Stimulated activated CD4-positive, alpha-beta T cell treated with anti-CD3 and anti-CD28 coated beads, Interleukin-12 subunit alpha, Interleukin-12 subunit beta, amount 100 ng/mL, for 24 hours (primary cell): ENCODE measurements at places on chromosomes 12 and 14.

DNA sequence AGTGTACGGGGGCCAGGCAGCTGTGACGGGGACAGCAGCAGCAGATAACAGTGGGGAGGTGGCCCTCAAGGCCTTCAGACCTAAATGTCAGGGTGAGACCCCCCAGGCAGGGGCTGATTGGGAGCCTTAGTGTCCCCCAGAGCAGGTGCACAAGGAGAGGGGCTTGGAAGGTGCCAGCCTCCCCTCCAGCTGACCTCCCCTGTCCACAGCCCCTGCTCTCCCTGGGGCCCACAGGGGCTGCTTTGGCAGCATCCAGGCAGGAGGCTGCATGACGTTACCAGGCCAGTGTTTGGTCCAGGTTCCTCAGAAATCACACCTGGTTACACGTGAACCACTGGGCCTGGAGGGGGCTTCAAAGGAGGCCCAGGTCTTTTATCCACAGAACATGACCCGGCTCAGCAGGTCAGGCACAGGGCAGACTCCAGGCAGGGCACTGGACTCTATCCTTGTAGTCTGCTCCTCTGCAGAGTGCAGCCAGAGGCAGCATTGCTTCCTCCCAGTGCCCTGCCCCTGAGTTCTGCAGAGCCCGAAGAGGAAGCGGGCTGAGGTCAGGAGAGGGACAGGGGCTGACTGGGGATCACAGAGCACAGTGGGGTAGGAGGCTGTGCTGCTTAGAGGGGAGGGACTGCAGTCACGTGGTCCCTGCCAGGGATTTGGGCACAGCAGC lies 2.6 kb upstream of the TRMT61A start:
- no peak for DNase-seq

- DNase-seq: peak; percentile 52
Measured at GRCh38 chr12:4119157-4119761, 154.3 kb upstream of the CCND2 start.

GRCh38 chr12:121288158-121288845 lies 8.2 kb downstream of the CAMKK2 start:
- no peak for DNase-seq

DNA sequence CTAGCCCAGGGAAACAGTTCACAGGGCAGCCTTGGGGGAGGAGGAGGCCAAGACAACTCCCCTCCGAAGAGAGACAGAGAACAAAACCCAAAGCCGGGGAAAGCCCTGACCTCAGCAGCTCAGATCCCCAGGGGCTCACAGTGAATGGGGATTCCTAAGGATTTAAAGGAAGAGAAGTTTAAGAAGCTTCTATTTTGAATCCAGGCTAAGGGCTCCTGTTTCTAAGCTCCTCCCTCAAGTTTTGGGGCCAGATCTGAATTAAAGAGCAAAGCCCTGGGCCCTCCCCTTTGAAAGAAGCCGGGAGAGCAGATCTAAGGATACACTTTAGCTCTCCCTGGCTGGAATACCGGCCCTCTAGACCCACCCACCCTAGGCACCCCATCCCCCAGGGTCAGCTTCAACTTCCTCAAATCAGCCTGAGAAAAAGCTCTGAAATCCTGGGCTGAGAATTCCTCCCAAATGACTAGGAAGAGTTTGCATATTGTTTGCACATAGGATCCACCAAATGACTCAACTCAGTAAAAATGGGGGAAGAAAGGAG lies 3.9 kb downstream of the KDM2B start:
- no peak for DNase-seq

DNA sequence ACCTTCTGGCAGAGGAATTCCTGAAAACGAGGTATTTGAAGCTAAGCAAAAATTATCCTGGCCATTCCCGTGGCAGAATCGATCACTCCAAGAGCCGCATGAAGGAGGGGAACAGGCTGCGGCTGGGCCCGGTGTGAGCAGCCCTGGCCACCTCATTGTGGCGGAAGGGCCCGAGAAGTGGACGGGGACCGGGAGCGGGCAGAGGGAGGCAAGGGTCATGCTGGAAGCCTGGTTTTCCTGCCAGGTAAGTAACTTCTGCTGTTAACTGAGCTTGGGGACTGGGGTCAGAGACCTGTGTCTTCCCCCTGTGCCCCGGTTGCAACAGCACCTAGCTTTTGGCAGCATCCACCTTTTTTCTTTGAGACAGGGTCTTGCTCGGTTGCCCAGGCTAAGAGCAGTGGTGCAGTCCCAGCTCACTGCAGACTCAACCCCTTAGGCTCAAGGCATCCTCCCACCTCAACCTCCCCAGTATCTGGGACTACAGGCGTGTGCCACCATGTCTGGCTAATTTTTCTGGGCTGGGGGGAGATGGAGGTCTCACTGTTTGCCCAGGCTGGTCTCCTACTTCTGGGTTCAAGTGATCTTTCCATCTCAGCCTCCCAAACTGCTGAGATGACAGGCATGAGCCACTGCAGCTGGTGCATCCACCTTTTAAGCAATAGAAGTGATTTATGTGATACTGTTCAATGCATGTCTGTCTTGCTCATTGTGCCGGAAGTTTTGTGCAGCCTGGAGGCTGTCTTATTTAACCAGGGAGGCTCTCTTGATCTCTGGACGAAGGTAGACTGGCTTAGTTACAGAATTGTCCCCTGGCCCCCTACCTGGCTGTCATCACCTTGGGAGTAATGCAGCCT lies 174.0 kb upstream of the MYL2 start:
- no peak for DNase-seq

- no peak for DNase-seq
Measured at GRCh38 chr14:31480156-31480555, 7.7 kb downstream of the GPR33 start.

DNA sequence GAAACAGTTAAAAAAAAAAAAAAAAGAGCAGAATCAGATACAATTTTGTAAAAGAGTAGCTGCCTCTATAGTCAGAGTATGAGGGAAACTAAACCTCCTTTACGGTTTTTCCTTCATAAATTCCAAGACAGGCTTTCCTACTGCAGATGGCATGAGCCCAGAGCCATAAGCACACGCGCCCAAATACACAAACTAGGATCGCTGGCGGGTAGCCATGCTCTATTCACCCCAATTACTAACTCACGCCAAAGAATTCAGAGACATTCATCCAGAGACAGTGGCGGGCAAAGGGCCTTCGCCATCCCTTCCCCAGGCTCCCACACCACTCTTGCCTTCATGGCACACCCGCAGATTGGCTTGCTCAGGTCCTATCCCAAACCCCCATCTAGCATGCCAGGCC lies 48.2 kb downstream of the MOK start:
- DNase-seq: no peak

DNA sequence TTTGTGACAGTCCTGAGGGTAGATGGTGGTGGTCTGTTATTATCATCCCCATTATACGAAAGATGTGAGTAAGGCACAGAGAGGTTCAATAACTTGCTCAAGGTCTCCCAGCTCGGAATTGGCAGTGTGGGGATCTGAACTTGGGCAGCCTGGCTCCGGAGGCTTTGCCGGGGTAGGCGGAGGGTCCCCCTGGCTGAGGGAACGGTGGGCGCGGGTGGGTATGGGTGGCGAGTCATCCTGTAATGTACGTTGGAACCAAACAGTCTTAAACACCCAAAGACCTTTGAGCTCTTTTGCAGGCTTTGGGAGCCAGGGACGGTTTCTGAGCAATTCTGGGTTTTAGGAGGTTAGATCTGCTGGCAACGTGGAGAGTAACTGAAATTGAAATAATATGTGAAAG lies 16.5 kb downstream of the SLC24A4 start:
- no peak for DNase-seq

DNA sequence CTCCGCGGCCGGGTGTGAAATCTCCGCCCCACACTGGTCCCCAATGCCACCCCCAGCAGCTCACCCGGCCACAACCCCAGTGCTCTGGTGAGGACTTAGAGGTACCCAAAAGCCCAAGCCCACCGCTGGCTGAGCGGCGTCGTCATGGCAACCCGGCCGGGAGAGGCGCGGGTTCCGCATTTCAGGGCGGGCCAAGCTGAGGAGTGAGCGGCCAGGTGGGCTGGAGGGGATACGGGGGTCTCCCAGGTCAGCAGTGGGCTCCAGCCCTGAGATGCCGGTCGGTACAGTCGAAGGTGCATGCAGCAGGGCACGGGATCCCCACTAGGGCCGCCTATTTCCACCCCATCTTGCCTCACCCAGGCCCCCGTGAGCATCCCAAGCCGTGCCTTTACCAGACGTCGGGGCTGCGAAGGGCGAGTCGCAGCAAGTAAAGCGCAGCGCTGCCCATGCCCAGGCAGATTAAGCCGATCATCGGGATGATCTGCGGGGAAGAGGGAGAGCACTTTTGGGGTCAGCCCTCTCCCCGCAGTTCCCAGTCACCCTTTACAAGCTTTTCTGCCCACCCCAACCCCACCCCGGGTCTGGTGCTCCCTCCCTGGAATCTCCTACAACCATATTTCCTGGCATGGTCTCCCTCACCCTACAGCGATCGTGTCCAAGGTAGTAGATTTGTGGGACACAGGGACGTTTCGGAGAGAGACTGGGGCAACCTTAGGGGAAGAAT lies 6.9 kb downstream of the SHMT2 start:
- no peak for DNase-seq

DNA sequence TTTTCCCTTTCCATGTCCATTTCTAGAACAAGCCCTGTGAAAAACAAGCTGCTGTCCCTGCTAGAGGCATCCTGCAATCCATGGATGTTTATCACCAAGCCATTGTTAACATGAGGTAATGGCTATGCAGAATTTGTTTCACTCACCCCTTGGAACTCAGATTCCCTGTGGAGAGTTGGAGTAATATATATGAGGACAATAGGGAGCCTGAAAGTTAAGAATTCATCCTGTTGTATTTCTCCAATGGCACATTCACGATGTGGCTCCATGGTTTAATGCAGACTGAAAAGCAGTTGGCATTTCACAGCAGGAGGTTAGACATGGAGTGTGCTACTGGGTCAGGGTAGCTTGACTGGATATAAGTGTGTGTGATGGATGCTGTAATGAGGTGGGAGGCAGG lies 32.4 kb downstream of the GPR65 start:
- DNase-seq: no peak

GRCh38 chr14:65019944-65020566 lies 33.4 kb downstream of the FNTB start:
- DNase-seq: no peak

GRCh38 chr12:92136026-92136730 lies 9.5 kb downstream of the BTG1 start:
- DNase-seq: no peak

DNA sequence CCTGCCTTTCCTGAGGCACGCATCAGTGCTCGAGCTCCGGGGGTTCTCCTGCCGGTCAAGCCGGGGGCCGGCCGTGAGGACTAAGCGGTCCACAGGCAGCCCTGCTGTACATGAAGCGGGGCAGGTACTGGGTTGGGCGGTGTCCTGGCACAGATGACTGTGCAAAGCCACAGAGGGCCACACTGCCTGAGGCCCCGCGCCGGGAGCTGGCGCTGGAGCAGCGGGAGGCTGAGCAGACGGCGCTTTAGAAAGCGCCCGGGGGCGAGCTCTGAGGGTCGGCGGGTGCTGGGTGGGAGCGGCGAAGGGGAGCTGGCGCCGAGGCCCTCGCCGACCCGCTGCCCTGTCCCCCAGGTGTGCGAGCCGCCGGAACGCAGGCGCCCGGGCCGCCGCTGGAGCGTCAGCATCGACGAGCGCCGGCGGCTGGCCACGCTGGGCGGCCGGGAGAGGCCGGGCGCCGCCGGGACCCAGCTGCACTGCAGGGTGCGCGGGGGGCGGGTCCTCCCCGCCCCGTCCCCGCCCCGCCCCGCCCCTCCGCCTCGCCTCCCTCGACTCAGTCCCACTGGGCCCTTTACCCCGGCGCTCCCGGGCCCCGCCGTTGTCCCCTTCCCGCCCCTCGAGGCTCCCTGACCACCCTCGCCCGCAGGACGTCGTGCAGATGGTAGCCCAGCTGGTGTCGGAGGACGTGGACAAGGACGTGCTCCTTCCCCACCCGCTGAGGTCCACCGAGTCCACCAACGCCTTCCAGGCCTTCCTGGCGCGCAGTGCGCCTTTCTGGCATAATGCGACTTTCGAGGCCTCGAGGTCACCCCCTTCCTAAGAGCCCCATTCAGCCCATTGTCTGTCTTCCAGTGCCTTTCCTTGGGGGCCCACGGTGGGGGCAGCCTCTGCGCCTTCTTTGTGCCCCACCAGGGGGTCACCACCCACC lies 8.3 kb upstream of the MTA1 start:
- no peak for DNase-seq

DNA sequence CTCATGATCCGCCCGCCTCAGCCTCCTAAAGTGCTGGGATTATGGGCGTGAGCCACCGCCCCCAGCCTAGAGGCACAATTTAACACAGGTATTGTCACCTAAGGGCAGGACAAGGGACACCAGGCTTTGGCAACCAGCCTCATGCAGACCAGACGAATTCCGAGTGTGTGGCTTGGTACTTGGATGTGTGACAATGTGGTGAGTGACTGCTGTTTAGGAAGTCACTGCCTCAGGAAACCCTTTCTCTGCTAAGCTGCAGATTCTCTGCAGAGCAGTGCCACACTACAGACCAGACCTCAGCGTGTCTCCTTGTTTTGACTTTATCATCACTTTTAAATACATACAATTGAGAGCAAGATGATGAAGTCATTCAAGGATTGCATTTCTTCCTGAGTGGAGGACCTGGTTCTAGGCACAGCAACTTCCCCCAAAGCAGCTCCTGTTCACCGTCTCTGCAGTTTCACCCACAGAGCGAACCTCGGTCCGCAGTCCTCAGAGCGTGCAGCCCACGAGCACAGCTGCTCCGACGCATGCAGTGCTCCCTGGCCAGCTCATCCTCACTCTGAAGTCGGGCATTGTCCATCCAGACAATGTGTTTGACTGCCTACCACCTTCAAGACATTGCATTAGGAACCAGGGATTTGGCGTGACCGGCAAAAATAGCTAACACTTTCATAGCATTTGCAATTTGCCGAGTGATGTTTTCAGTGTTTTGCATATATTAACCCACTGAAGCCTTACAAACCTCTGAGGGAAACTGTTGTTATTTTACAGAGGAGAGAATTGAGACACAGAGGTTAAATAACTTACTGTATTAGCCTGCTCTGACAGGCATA lies 235.2 kb downstream of the CHST11 start:
- no peak for DNase-seq

DNA sequence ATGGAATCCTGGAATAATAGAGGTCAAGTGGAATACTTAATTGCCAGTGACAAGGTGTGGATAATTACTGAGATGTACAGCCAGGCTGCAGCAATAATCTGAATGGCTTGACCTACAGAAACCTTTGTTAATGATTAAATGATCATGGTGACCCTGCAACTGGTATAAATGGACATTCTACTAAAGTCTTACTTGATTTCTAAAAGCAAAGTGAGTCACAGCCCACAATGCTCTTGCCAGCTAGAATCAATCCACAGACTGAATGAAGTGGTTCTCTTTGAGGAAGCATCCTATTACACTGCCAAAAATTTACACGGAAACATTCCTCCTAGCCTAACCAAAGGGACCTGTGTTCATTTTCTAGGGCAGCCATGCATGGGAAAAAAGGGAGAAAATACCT lies 518.5 kb downstream of the SOX5 start:
- no peak for DNase-seq

- DNase-seq: no peak
Measured at GRCh38 chr14:88476214-88476774, 78.5 kb downstream of the PTPN21 start.
